ENCODE measurements at places on chromosomes 16 and 17.

DNA sequence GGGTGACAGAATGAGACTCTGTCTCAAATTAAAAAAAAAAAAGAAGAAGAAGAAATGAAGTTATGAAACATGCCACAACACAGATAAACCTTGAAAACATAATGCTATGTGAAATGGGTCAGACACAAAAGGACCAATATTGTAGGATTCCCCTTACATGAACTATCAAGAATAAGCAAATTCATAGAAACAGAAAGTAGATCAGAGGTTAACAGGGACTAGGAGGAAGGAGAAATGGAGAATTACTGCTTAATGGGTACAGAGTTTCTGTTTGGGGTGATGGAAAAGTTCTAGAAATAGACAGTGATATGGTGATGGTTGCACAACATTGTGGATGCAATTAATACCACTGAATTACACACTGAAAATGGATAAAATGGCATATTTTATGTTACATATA lies 16.3 kb downstream of the RANBP10 start:
- DNase-seq: no peak

DNA sequence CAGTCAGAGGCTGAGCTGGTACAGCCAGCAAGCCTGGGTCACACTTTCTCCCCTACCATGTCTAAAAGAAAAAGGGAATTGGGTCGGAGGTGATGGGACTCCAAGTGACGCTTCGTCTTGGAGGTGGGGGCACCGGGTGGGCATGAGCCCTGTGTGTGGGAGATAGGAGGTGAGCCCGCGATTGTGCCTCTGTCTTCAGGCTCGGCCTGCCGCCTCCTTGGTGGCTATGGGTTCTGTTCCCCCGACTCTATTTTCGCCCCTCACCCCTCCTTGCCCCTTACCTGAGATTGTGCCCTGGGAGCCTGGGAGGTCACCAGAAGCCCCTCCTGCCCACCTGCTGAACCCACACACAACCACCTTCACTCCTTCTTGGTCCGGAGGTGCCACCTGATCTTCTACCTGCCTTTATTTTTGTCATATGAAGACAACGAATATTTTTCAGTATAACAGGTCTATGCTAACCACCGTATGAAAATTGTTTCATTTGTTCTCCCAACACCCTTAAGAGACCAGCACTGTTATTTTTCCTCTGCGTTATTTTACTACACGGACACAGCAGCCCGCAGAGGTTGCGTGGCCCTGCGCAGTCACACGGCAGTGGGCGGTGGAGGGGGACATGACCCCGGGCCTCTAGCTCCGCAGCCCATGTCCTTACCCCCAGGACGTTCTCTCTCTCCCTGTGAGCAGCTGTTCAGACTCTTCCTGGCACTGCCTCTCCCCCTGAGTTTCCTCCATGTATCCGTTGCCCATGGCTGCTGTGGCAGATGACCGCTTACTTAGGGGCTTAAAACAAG lies 49.9 kb downstream of the ATP2C2 start:
- DNase-seq: no peak

DNA sequence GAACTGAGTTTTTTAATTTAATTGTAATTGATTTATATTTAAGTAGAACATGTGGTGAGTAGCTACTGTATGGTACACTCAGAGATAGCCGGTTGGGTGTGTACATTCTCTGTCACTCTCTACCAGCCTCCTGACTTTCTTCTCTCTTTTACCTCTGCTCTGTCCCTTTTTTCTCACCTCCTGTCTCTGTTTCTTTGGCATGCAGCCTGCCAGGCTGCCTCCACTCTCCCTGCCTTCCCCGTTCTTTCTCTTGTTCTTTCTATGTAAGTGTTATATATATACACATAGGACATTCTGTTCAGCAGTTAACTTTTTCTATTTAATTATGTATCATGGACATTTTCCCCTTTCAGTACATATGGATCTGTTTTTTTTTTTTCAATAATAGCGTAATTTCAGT lies 50.8 kb downstream of the MRTFB start:
- no peak for DNase-seq

GRCh38 chr16:27583634-27584033 lies 33.7 kb downstream of the KATNIP start:
- no peak for DNase-seq

DNA sequence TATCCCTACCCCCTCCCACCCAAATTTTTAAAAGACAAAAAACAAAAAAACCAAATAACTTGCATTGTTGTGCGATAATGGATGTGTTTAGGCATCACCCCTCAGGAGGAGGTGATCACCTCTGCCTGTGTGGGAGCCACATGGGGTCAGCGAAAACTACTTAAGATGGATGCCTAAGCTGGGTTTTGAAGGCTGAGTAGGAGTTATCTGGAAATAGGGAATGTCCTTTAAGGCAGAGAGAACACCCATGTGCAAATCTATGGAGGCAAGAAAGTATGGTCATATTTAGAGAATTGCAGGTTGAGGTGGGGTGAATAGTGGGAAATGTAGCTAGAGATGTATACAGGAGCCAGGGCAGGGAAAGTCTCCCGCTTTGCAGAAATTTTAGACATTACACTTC lies 5.6 kb upstream of the TACO1 start:
- no peak for DNase-seq

DNA sequence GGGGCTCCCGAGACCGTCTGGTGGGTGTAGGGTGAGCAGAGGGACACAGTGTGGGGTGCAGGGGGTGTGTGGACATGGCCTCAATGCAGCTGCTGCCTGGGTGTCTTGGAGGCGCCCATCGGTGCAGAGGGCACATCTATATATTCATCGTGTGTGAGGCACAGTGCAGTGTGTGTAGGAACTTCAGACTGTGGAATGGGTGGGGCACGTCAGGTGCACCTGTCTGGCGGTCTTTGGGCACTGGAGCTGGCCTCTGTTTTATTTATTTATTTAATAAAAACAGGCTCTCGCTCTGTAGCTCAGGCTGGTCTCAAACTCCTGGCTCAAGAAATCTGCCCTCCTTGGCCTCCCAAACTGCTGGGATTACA lies 16.8 kb downstream of the LASP1 start:
- no peak for DNase-seq

- no peak for DNase-seq
Measured at GRCh38 chr17:54907376-54907775, 6.7 kb downstream of the TOM1L1 start.

- peak; percentile 93 for DNase-seq
Measured at GRCh38 chr16:75385507-75386152, 47.7 kb downstream of the CFDP1 start.

GRCh38 chr16:81107511-81107910 lies 11.3 kb upstream of the GCSH start:
- DNase-seq: no peak

DNA sequence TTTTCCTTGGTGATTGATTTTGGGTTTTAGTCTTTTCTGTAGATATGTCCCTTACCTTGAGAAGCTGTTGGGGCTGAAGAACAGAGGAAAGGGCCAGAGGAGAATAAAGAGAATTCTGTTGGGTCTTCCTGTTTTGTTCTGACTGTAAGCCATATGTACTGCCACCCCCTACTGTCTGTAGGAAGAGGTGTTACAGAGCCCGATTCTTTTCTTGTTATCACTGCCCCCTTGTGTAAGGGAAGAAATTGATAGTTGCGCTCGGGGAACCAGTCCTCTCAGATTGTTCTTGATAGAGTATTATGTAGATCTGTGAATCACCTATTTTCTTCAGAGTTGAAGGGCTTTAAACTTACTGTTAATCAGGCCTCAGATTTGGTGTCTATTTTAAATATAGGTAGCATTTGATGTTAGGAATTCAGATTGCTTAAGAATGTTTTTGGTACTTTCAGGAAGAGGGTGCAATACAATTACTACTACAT lies 2.4 kb downstream of the TANC2 start:
- peak; percentile 94 for DNase-seq

DNA sequence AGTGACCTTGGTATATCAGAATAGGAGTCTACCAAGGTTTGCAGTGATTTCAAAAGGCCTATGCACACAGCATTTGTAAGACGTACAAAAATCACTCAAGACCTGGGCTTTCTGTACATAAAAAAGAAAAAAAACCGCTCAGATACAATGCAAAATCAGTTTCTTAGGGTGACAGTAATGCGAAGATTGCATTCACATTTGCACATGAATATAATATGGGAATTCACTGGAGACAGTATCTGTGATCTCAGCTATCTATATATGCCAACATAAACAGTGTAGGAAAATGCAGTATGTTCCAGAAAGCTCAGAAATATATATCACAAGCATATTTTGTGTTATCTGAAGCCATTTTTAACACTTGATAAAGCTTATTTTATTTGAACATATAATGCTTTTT lies 176.4 kb upstream of the MYOCD start:
- DNase-seq: no peak

- DNase-seq: no peak
Measured at GRCh38 chr17:36195434-36196130, 976 bp downstream of the CCL3L1 start.

- peak; percentile 96 for DNase-seq
Measured at GRCh38 chr17:50173335-50173941, 7.6 kb downstream of the SGCA start.

- peak; percentile 81 for DNase-seq
Measured at GRCh38 chr16:24609740-24610415, 70.5 kb downstream of the RBBP6 start.

DNA sequence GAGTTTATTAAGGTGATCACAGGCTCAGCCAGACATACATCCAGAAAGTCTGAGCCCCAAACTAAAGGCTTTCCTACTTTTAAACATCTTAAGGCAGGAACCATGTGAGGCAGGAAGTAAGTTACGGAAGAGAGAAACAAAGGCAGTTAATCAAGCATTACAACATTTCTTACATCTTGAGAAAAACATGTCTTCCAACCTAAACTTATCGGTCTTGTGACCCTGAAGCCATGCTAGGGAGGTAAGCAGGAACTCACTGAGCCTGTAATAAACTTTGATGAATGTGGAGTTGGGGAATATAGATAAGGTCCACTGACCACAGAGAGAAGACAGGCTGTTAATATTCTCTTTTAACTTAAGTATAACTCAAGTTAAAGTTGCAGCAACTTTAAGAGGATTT lies 3.5 kb upstream of the ACSM3 start:
- no peak for DNase-seq

DNA sequence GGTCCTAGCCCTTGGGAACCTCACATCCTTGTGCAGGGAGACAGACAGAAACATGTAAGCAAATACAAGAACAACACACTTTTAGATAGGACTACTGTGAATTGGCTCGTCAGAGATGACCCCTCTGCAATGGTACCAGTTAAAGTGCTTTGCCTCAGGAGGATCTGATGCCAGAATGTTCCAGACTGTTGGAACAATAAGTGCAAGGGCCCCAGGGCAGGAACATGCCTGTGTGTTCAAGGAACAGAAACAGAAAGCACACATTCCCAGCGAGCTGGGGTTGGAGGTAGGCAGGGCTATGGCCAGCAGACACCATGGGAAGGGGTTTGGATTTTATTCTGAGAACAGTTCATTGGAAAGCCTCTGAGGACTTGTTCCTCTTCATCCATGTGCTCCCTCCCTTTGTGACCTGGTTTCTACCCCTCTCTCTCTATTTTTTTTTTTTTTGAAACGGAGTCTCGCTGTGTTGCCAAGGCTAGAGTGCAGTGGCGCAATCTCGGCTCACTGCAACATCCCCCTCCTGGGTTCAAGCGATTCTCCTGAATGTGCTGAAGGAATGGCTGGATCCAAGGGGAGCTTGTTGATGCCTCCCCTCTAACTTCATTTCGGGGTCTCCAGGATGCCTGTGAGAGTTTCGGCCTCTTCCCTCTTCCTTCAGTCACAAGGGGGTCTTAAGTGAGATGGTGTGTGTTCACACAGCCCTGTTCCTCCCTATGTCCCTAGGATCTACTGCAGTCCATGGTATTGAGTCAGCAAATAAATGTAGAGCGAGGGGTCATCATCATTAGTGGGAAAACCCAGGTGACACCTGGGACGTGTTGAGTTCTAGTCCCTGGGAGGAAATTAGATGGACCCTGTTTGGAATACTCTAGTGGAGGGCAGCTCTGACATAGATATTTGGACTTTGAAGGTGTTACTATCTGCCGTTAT lies 6.4 kb downstream of the STAT5A start:
- no peak for DNase-seq

GRCh38 chr16:1174477-1175357 lies 21.8 kb downstream of the CACNA1H start:
- DNase-seq: peak; percentile 30

GRCh38 chr16:4378999-4379690 lies 7.5 kb downstream of the VASN start:
- no peak for DNase-seq

GRCh38 chr17:60661489-60661888 lies 16.2 kb upstream of the BCAS3 start:
- DNase-seq: no peak

GRCh38 chr17:41413982-41414381 lies 10.4 kb downstream of the KRT37 start:
- no peak for DNase-seq

GRCh38 chr17:7220593-7221277 lies 997 bp downstream of the ACADVL start:
- peak; percentile 80 for DNase-seq

DNA sequence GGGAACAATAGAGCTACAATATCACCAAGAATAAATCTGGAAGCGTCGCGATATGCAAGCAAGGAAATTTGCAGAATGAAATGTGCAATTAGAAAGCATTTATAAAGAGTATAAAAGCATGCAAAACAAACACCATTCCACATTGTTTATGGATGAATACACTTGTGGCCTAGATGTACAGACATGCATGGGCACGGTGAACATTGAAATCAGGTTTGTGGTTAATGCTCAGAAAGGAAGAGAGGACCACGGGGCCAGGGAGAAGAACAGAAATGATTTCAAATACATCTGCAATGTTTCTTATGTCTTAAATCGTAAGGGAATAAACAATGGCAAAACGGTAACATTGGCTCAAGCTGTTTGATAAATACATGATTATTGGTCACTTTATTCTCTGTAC lies 235.9 kb downstream of the FOXL1 start:
- DNase-seq: no peak

DNA sequence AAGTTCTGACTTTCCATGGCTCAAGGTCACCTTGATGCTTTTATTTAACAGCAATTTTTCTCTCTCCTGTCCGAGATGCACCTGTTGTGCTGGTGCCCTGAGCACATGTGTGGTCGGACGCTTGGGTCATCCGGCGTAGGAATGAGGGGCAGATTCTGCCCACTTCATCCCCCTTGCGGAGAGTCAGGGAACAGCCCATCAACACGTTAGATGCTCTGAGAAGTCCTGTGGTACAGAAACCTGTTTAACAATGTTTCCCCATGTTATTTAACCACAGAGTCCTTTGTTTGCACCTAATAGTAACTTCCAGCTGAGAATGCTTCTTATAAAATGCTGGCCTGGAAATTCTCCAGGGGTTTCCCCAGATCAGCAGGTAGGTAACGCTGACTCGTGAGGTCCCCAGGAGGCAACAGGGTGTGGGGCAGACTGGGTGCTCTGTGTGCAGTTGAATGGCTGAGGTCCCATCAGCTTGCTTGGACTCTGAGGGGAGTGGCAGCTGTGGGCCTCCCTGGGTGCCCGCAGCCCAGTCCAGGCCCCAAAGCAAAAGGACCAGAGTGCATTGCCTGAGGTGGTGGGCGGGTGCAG lies 17.8 kb downstream of the DOC2B start:
- DNase-seq: peak; percentile 14

DNA sequence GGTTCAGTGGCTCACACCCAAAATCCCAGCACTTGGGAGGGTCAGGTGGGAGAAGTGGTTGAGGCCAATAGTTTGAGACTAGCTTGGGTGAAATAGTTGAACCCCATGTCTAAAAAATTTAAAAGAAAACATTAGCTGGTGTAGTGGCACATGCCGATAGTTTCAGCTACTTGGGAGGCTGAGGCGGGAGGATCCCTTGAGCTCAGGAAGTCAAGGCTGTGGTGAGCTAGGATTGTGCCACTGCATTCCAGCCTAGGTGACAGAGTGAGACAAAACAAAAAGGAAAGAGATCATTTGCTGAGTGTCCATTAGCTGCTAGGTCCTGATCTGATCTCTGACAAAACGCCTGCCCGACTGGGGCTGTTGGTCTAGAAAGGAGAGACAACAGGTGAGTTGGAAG lies 14.1 kb upstream of the DBNDD1 start:
- DNase-seq: peak; percentile 15
